Renal pelvis (tissue), 12 donors: ENCODE measurements at places on chromosomes 2 and 18.

DNA sequence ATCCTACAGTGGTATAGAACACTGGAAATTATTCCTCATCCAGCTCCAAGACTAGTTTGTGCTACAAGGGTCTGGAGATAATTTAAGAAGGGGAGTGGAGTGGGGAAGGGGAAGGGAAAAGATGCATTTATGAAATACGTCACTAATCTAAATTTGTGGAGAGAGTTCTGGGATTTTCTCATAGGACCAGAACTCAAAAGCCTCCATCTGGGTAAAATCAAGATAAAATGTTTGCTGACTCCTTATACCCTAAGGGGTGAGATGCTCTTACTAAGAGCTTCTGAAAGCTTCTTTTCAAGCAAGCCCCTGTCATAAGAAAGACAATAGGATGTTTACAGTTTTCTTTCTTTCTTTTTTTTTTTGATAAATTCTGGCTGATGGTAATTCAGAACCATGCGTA lies 88.5 kb upstream of the RBMS1 start:
- DNase-seq = no peak

GRCh38 chr2:41830600-41830999 lies 217.2 kb upstream of the PKDCC start:
- no peak for DNase-seq

DNA sequence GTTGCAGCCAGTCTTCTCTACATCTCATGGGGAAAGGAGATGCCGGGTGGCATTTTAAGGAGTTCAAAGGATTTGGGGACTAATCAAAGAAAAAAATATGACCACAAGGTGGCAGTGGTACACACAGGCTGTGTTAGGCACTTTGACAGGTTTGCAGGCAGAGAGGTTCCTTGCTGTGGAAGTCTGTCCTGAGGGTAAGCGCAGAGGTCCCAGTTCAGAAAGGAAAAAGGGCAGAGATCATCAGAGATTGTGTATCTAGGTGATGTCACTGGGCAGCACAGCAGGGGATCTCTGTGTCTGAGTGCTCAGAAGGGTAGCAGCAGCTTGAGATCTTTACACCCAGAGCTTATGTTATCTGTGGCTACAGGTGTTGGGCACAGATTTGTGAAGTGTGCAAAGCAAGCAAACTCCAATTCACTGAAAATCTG lies 231.4 kb downstream of the LRRTM1 start:
- DNase-seq = peak; percentile 69

DNA sequence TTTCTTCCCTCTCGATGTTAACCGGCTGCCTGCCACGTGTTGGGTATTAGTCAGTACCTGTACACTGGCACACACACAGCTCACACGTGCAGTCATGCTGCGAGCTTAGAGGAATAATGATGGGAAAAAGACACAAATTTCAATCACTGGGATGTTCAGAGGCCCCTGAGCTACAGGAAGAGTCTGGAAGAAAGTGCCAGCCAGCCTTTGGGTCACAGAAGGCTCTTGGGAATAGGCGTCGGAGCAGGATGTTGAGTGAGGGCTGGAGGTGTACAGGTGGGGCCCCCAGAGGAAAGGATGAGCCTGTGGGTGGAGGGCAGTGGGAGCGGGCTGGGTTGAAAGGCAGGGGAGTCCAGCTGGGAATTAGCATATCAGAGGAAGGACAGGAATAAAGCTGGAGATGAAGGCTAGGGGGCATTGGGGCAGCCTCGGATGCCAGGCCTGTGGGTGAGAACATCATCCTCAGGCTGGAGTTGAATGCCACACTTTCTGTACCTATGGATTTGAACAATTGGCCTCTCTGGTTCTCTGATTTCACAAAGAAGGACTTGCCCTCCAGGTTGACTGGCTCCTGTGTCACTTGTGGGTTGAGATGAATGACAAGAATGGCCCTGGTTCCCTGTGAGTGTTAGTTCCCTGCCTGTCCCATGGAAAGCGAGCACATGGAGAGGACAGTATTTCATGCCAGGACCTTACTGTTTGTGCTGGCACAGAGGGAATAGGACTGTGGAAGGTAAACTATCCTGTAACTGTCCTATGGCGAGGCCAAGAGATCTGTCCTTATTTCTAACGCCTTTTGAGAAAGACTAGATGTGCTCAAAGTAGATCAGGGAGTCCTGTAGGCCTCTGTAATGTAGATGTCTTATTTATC lies 40.6 kb downstream of the GREB1 start:
- no peak for DNase-seq
